ENCODE measurements at places on chromosomes 2 and 18.
A peak's percentile ranks its signal among the peaks of the same experiment; 100 is the strongest.

- DNase-seq, result no peak
These were observed 50.7 kb downstream of the FMNL2 start for GRCh38 chr2:152385650-152386049.

DNA sequence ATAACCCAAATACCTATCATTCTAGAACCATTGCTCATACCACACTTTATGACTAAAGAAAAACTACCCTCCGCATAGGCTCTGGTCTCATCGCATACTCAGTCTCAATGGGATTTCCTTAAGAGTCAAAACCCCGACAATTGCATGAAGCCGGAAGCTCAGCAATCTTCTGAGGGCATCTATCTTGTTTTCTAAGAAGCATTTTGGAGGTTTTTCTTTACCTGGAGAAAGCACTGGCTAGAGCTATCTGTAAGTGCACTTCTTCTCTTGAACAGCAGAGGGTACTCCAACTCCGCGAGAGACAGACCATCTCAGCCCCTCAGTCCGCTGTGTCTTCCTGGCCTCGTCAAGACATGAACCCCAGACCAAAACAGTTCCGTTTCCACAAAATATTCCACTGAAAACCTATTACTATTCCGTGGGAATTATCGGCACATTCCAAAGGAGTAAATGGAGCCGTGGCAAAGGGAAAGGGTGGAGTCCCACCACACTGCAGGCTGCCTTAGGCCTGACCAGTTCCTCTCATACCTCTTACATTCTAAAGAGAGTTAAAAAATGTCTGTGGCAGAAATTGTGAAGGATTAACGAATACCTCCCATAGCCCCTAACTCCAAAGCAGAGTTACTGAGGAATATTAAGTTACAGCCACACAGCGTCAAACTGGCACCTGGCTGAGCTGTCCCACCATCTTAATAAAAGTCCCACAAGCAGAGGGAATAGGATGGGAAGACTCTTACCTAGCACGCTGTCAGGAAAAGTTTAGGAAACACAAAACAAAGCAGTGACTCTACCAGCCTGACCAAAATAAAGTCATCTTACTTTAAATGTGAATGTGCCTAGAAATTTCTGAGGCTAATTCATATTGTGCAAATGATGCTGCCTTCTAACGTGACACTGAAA lies 325.6 kb upstream of the VRK2 start:
- peak; percentile 52 for DNase-seq

DNA sequence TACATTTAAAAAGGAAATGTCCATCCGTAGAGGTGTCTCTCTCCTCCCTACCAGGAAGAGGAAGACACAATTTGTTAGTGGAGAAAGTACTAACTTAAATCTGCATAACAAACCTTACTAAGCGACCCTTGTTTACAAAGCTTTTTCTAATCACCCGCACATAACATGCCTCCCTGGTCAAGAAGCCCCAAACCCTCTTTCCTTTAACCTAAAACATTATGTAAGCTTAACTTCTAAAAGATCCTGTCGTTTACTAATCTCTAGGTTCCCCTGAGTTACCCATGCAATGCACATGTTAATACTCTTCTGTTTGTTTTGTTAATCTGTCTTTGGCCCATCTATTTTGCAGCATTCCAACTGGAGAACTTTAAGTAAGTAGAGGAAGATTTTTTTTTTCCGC lies 630.3 kb upstream of the NRXN1 start:
- no peak for DNase-seq

- no peak for DNase-seq
These were observed 1.1 kb downstream of the COLEC11 start for GRCh38 chr2:3595985-3596384.

- no peak for DNase-seq
These were observed 5.2 kb downstream of the TMEM214 start for GRCh38 chr2:27038012-27038411.

All from LoVo (cell line).